T-cell (primary cell): ENCODE measurements at places on chromosomes 16 and 17. TPM values are rescaled to one million over a fixed set of nuclear protein-coding genes. Genes with fewer than 3 reads are reported as not detected.

GRCh38 chr16:66926171-66926947 lies 1.0 kb upstream of the RRAD start:
- no peak for DNase-seq

The PPP1R27 gene
- not detected for total RNA-seq

- no peak for DNase-seq
Measured at GRCh38 chr16:67936124-67936879, at the start of gene PSMB10. Gene PSMB10 (minus strand): TSS chr16:67936850. CDS start chr16:67936749, 101 bp downstream.

- DNase-seq, result no peak
Measured at GRCh38 chr17:55661256-55661758, 61.4 kb downstream of the TMEM100 start.

The PGP gene
- total RNA-seq, result 20.4 TPM

The CACNG3 gene
- not detected for total RNA-seq

DNA sequence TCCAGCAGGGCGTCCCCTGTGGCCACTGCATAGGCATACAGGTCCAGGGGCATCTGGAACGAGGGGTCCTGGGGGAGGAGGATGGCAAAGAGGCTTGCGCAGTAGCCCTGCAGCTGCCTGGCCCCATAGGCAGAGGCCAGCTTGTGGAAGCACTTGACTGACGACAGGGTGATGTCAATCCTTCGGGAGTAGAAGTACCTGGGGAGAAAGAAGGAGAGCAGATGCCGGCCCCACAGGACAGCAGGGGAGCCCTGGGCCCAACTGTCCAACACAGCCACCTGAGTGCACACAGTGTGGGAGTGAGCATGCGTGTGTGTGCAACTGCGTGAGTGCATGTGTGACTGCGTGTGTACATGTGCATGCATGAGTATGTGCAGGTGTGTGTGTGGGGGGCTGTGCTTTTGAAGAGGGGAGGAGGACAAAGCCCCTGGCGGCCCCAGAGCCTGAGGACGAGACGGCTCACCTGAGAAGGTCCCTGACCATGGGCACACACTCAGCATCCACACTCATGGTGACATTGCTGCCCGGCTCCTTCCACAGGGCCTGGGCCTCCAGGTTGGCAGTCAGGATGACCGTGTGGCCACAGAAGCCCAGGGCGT lies 7.1 kb downstream of the LGALS3BP start:
- DNase-seq, result no peak

DNA sequence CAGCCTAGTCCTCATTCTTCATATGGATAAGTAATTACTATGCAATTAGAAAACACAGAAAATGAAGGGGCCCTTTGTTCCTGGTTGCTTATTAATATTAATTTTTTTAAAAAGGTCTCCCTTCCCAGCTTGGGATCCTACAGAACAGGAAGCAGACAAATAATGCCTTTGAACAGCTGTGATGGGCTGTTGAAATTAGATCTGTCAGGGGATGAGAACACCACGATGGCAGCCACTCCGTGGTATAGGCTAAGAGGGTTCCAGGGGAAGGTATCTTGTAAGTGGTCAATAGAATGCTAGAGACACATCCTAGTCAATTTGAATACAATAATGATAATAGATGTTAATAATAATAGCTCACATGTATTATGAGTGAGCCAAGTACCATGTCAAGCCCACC lies 83.1 kb downstream of the CCDC182 start:
- no peak for DNase-seq

DNA sequence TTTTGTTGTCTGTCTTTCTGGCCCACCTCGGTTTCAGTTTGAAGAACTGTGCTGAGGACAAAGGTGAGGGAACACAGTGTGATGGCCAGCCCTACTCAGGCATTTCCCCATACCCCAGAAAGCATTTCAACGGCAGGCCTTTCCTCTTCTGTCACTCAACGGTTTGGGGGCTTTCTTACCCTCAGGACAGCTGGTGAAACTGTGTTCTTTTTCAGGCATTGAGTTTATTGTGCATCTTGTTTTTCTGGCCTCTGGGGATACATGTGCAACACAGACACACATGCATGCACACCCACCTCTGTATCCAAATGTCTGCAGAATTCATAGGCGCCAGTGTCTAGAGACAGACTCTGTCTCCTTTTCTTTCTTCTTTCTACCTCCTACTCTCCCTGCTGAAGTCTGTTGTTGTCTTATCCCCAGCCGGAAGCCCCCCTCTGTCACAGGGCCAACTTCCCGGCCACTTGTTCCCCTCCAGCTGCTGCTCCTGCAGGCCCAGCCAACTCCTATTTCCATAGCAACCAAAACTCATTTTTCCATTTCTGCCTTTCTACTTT lies 17.0 kb downstream of the CHD9 start:
- no peak for DNase-seq

The GGT6 gene
- not detected for total RNA-seq

The TLCD1 gene
- 1.8 TPM for total RNA-seq

- DNase-seq, result no peak
Measured at GRCh38 chr17:45341533-45342158, 24.8 kb upstream of the MAP3K14 start.

DNA sequence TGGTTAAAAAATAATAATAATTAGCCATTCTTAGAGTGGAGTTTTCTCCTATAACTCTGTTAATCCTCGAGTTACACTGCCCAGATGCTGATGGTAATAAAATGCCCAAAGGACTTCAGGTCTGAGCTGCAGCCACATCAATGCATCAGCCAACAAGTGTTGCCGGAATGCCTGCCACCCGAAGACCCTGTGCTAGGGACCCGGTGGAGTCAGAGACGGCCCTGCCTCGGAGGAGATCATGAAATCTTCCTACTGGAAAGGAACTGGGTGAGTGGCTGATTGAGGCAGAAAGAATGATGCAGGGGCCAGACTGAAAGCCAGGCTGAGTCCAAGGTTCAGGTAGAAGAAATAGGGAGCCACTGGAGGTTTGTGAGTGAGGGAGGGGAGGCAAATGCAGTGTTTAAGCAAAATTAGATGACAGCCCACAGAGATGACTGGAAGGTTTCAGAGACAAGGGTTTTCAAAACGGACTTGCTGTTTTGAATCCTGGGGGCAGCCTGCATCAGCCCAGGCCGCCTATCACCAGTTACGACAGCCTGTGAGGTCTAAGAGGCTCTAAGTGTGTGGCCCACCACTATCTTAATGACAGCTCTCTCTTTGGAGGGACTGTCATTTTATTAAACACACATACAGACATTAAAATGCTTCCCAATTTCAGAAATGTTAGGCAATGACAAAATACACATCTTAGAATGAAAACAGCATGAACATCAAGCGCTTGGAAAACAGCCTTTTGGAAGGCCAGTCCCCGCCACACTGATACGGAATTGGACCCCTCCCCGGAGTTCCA lies 100.0 kb downstream of the ZNF423 start:
- DNase-seq, result no peak

DNA sequence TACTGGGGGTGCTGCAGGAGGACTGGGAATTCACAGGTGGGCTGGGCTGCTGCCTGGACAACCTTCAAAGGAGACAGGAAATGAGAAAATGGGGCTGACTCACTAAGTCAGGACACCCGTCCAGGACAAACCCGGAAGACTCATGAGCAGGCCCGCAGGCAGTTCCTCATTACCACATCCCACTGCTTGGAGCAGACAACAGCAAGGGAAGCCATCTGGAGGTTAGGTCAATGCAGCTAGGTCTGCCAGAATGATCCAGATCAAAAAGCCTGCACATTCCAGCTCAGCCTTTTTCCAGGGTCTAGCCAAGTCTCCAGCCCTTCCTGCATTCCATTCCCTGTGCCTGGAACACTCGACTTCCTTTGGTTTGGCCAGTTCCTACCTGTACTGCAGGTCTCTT lies 536.5 kb upstream of the CDH11 start:
- no peak for DNase-seq

The CCDC40 gene
- total RNA-seq, result 1.4 TPM

DNA sequence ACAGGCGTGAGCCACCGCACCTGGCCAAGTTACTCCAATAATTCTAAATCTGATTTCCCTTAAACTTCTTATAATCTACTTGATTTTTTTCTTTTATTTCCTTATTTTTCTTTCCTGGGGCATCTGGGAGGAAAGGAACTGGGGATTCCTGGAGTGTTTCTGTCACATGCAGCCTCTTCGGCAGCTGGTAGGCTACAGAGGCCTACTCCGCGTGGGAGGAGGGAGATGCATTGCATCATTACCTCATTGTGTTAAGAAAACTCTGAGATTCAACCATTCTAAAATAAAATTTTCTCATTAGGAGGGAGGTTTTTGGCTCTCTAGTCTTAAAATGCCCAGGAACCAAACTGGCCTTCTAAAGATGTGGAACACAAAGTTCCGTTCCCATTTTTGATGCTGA lies 64.0 kb downstream of the SOX9 start:
- DNase-seq, result no peak

The DHRS7C gene
- not detected for total RNA-seq

- DNase-seq, result no peak
Measured at GRCh38 chr17:43463241-43463640, 20.5 kb upstream of the DHX8 start.

GRCh38 chr17:163514-164098 lies 17.8 kb downstream of the DOC2B start:
- DNase-seq, result no peak

DNA sequence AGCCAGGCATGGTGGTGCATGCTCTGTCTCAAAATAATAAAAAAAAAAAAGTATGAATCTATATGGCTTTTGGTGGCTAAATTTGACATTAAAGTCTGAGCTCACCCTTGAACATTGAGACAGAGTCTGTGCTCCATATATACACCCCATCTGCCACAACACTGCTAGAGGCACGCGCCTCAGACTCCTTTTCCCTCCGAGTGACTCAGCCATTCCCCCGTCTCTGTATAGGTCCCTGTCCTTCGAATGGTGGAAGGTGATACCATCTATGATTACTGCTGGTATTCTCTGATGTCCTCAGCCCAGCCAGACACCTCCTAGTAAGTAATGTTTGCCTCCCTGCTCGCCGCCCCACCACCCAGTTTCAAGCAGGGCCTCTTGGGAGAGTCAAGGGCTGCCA lies 4.5 kb upstream of the EFNB3 start:
- no peak for DNase-seq

DNA sequence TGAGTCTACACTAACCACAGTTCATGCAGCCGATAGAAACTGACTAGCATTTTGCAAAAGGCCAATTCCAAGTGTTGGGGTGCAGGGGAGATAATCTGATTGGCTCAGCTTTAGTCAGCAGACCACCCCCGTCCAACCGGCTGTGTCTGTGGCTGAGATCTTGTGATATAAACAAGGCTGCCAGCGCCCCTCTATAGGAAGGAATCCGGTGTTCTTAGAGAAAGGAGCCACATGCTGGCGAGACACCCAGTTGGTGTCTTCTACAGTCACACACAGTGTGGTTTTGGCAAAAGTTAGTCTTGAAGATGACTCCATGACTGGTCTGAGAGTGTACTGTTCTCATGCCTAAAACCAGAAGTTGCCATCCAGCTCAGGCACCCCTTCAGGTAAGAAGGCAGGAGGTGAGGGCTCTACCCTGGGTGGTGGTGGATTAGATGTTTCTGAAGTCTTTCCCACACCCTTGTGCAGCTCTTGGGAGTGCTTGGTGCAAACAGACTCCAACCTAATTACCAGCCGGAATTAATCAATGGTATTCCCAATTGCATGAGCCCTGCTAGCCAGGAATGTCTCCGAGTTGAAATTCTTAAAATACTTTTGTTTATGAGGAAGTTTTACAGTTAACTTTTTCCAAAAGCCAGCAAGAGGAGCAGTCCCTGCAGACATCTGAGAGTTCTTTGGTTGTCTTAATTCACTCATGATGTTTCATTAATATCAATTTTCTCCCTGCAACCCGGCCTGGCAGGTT lies 172.3 kb upstream of the IRX6 start:
- no peak for DNase-seq

The C16orf92 gene
- not detected for total RNA-seq

The CSH2 gene
- not detected for total RNA-seq

The FA2H gene
- 0.35 TPM for total RNA-seq

- DNase-seq, result no peak
Measured at GRCh38 chr16:30996324-30996984, 11.4 kb downstream of the HSD3B7 start.

DNA sequence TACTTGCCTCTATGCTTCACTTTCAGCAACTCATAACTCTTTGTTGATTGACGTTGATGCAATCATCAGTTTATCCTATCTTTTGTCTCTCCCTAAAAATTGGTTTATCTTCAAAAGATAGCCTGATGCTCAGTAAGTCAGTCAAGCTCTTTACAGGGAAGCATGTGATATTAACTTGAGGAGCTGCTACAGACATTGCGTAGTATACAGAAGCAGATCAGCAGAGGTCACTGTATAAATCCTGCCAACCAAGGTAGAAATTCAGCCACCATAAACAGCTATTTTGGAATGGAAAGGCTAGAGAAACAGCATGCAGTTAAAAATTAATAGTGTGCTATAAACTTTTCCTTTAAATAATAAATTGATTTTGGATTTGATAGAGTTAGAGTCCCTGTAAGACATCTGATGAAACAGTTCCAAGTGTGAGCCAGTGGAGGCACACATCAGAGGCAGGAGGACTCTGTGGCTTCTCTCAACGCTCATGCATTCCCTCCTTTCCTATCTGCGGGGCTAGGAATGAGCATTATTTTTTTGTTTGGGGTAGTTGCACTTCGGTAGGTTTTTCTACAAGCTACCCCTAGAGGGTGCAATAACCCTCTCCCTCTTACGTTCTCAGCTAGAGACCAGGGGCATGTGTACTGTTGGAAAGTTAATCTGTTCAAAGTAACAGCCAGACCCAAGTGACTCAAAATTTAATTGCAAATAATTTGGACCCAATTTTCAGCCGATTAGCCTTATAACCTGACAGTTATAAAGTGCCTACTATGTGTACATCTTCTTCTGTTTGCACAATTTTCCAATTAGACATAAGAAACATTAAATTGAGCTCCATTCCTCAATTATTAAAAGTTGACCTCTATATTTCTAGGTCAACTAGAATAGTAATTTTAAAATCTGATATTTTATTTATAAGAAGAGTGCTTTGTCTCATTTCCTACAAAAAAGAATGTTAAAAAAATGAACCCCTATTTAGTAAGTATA lies 647.7 kb upstream of the SOX9 start:
- no peak for DNase-seq

The DNASE1L2 gene
- 0.75 TPM for total RNA-seq

The TRAP1 gene
- total RNA-seq, result 143 TPM

- DNase-seq, result no peak
Measured at GRCh38 chr16:23802776-23803175, 33.0 kb upstream of the PRKCB start.

DNA sequence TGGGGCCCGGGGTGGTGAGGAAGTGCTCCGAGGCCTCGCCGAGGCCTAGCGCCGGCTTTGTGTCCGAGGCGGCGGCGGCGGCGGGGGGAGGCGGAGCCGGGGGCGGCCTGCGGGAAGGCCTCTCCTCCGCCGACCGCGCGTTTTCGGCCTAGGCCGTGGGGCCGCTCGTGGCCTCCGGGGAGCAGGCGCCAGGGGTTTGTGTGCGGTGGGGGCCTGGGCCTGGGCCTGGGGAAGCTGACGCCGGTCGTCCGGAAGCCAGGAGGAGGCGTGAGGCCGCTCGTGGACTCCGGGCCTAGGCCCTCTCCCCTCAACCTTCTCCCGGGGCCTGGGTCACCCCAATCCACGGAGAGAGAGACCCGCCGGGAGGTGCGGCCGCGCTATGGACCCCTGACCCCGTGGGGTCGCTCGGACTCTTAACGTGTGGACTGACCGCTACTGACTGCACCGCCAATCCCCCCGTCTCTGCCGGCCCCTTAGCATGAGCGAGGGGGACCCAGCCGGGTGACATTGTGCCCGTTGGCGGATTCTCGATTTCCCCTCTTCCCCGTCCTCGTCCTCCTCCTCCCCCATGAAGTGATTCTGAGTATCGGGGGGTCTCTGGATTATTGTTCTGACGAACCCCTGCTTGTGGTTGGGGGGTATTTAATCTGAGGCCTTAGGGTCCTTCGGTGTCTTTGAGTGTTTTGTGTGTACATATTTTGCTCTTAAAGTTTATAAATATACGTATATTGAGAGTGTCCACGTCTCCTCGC lies 660 bp downstream of the RBBP6 start:
- DNase-seq, result peak; percentile 32
